ENCODE measurements at places on chromosomes 7 and 10.

GRCh38 chr7:139341776-139342226, 664 bp downstream of the FMC1 start:
- no peak for DNase-seq

GRCh38 chr10:92846-93245, 42.4 kb upstream of the ZMYND11 start:
- no peak for DNase-seq

GRCh38 chr10:1737222-1738061, at the start of gene ADARB2:
Gene ADARB2 (minus strand): TSS chr10:1737525.
- no peak for DNase-seq

- DNase-seq = no peak
Measured at GRCh38 chr7:94045581-94045980, 41.4 kb upstream of the BET1 start.

GRCh38 chr10:124306922-124307371, 111.8 kb downstream of the OAT start:
- no peak for DNase-seq

DNA sequence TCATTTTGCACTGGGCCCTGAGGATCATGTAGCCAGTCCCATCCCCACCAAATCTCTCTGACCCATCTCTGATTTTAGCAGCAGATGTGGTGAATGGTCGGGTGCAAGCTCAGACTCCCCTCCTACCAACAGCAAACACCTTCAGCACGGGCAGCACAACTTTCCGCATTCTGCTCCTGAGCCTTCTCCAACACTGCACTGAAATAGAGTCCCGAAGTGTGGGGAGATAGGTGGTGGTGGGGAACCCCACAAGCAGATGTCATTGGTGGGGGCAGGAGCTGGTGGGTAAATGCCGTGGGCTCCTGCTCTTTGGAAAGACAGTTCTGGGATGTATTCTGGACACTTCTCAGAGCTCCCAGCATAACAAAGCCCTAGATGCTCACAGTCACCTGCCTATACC, 9.6 kb upstream of the CTBP2 start:
- no peak for DNase-seq

GRCh38 chr7:47896809-47897423, 51.4 kb downstream of the PKD1L1 start:
- DNase-seq = no peak

DNA sequence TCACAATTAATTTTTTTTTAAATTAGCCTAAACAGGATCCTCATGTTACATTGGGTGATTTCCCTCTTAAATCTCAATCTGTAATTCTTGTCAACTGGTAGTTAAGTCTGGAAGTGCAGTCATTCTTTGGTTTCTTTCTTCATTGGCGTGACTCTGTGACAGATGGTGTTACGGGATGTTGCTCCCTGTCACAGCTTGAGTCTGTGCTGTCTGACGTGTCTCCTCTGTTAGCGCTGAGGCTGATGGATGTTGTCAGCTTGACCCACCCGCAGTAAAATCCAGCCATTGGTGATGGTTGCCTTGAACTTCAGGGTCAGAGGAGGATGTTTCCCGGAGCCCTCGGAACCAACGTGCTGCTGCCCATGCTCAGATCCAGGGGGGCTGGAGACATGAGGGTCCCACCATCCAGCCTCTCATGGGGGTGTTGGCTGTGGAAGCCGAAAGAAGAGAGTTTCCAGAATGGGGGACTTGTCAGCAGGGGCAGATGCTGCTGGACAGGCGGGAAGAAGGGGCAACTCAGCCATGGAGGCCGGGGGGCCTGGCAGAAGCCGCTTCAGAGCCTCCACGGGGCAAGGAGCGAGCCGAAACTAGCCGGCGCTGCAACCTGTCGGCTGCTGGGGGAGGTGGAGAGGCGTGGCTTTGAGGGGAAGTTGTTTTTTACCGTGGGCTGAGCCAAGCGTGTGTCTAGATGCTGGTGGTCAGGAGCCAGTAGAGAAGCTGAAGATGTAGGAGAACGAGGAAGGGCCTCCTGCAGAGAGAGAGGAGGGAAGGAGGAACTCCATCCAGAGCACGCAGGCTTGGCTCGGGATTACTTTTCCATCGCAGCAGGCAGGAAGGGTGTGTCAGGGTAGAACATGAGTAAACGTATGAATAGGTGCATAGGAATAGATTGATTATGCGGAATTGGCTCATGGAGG, 3.5 kb downstream of the SUN1 start:
- no peak for DNase-seq

- DNase-seq = no peak
Measured at GRCh38 chr10:53547364-53547763, 774.8 kb upstream of the MBL2 start.

- DNase-seq = no peak
Measured at GRCh38 chr10:13183625-13184024, 22.3 kb downstream of the MCM10 start.

GRCh38 chr10:60139798-60140566, 233.6 kb upstream of the CCDC6 start:
- DNase-seq = no peak

DNA sequence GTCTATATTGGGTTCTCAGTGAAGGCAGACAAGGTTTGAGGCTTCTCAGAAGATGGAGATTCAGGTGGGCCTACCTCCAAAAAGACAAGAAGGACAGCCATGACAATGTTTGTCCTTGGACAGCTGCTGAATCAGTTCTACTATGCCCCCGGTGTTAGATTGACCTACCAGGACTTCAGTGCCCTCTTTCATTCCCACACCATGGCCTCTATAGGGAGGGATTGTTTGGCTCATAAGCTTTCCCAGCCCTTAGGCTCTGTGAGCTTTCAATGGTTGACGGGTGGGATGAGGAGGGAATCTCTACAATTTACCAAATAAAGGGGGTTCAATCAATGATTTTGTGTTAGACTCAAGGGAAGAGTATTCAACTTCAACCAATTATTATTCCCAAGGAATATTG, 23.4 kb upstream of the RAPGEF5 start:
- DNase-seq = no peak

DNA sequence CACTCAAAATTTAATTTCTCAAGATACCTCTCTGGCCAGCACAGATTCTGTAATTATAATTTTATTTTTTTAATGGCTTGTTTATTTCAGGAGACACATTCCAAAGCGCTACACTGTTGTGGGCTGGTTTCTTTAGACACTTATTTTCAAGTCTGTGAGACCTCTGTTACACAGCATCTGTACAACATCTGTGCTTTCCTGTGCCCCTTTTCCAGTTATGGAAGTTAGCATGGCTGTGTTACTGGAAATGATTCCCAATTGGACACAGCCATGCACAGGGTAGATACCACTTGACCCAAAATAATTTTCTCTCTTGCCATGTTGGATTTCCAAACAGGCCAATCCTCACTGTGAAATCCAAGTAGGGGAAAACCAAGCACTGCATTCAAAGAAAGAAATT, 172.3 kb upstream of the ADCY1 start:
- no peak for DNase-seq

- no peak for DNase-seq
Measured at GRCh38 chr10:99832439-99832838, 50.0 kb downstream of the ABCC2 start.

DNA sequence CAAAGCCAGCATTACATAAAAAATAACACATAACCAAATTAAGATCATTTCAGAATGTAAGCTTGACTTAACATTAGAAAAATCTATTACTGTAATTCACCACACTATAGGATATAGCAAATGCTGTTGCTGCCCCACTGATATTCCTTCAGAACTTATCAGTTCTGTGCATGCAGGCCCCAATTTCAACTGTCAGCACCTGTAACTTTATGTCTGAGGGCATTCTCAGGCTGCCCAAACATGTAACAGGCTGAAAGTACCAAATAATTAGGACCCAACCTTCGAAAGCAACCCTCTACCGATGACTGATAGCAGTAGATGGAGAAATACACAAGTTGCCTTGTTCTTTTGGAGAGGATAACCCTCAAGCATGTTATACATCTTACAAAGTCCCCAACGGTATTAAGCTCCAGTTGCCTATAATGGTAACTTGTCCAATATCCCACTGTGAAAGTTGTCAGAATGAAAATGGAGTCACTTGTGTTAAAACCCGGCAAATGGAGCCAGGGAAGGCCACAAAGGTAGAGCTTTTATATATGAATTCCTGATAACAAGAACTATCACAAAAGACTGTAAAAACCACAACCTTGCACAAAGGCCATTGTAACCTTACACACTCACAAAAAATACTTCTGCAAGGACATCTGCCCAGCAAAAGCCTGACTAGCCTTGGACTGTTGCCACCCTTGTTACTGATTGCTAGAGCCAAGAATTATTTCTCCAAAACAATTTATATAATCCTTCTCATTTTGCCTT, 66.9 kb upstream of the ZNF746 start:
- no peak for DNase-seq

DNA sequence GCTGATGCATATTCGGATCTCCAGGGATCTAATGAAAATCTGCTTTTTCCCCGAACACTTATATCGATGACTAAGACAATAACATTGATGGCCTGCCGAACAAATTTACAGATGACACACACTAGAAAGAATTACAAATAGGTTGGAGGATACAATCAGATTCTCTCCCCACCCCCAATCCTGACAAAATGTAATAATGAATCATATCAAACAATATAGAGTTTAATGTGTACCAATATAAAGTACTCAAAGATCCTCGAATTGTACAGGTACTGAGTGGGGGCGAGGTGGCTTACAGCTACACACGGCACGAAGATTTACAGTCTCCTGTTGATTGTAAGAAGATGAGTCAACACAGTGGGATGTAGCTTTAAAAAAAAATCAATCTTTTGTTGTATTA, 182.7 kb upstream of the MKLN1 start:
- no peak for DNase-seq

GRCh38 chr10:66746711-66747110, 179.1 kb upstream of the LRRTM3 start:
- DNase-seq = no peak

DNA sequence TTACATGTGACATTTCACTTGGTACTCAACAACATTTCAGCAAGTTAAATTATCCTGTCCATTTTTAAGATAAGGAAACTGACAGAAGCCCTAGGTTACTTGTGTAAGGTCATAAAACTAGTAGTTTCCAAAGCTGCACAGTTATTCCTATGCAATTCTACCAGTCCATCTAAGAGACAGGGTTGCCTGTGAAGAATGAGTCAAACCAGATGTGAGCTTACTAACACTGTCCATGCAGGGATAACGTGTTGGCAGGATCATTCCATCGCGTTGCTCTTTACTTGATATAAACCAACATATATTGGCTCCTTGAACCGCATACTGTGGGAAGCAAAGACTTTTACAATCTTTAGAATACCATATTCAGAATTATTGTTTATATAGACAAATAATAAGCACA, 280.9 kb upstream of the HGF start:
- DNase-seq = no peak

DNA sequence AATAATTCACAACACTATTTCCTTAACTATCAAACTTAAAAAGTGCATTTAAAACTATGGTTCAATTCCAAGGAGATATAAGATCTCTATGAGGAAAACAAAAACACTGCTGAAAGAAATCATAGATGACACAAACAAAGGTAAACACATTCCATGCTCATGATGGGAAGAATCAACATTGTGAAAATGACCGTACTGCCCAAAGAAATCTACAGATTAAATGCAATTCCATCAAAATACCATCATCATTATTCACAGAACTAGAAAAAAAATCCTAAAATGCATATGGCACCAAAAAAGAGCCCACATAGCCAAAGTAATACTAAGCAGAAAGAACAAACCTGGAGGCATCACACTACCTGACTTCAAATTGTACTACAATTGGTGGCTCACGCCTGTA, 159.9 kb upstream of the EEPD1 start:
- DNase-seq = no peak

DNA sequence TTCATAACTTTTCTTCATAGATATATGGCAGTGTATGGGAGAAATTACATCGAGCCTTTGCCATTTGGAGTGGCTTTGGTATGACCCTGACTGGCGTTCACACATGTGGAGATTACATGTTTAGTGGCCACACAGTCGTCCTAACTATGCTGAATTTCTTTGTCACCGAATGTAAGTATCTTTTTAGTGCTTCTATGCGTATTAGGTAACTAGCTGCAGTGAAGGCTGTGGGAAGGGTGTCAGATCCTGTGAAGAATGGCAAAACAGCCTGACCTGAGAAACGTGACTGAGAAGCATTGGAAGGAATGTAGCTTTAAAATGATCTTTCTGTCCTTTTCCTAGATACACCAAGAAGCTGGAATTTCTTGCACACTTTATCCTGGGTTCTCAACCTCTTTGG, 34.5 kb upstream of the VDAC2 start:
- no peak for DNase-seq

DNA sequence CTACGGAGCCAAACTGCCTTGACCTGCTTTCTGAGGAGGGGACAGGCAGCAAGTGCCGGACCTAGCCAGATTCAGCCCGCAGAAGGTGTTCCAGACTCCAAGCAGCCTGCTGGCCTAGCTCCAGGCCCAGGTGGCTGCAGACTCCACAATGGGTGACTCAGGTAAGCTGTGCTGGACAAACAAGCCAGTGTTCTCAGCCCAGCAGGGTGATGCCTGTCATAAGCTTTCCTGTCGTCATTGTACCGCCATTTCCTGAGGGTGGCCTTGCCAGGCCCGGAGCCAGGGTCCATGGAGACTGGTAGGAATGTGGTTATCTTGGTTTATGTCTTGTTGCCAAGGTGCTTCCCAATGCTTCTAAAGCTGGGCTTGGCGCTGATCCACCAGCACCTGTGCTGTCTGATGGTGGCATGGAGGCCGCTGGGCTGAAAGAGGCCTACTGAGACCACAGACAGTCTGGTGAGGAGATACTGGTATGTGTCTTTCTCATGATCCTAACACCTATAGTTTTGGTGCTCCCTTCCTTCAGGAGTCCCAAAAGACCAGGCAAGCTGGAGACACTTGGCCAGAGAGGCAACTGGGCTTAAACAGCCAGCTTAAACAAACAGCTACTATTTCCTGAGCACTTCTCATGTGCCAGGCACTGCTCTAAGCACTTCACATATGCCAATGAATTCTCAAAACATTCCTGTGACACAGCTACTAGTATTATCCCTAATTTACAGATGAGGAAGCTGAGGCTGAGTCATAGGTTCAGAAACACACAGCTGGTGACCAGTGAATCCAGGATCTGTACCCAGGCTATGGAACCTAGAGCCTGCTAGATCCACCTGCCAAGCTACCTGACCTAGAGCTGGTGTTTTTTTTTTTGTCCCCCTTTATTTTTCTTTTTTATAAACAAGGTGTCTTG, 42.0 kb downstream of the ZC3HC1 start:
- no peak for DNase-seq

GRCh38 chr10:4138146-4138721, 353.2 kb upstream of the KLF6 start:
- DNase-seq = no peak

- DNase-seq = no peak
Measured at GRCh38 chr10:38054361-38054797, 39.8 kb upstream of the ZNF37A start.

All from T-helper 17 cell (primary cell).